Renal cortex interstitium (tissue), 15 donors: ENCODE measurements at places on chromosomes 1 and 21. TPM values are rescaled to one million over a fixed set of nuclear protein-coding genes. Genes with fewer than 3 reads are reported as not detected.

TCHH gene
- 0.09 TPM for polyA plus RNA-seq

ITLN2 gene
- polyA plus RNA-seq, result not detected

GPR25 gene
- polyA plus RNA-seq, result not detected

LIN28A gene
- polyA plus RNA-seq, result 0.18 TPM

EXOC8 gene
- 12.3 TPM for polyA plus RNA-seq

BSND gene
- polyA plus RNA-seq, result 3.3 TPM

ANGPTL3 gene
- polyA plus RNA-seq, result 8.1 TPM

BCAN gene
- 1.3 TPM for polyA plus RNA-seq

CSF3R gene
- 5.4 TPM for polyA plus RNA-seq

PLA2G2F gene
- polyA plus RNA-seq, result 0.17 TPM

B3GALNT2 gene
- polyA plus RNA-seq, result 18.8 TPM

C1QTNF12 gene
- polyA plus RNA-seq, result 7.5 TPM

SOX13 gene
- polyA plus RNA-seq, result 53.9 TPM

RPS6KA1 gene
- polyA plus RNA-seq, result 21.3 TPM

PTGER3 gene
- polyA plus RNA-seq, result 47.3 TPM

VHLL gene
- polyA plus RNA-seq, result not detected

TRIM67 gene
- 0.08 TPM for polyA plus RNA-seq

TNN gene
- polyA plus RNA-seq, result 2.5 TPM

FCRL3 gene
- 0.04 TPM for polyA plus RNA-seq

CYB5RL gene
- 6.5 TPM for polyA plus RNA-seq

ANKRD65 gene
- polyA plus RNA-seq, result 10.6 TPM

KCNK2 gene
- 3.2 TPM for polyA plus RNA-seq

RGS7 gene
- polyA plus RNA-seq, result 5.2 TPM

SLAMF8 gene
- polyA plus RNA-seq, result 0.91 TPM

TTC24 gene
- polyA plus RNA-seq, result 1.2 TPM

CDKN2C gene
- 9.4 TPM for polyA plus RNA-seq
